ENCODE measurements at places on chromosomes 12 and 14. TPM values are rescaled to one million over a fixed set of nuclear protein-coding genes. Genes with fewer than 3 reads are reported as not detected.

The PUS7L gene
- 27.9 TPM for total RNA-seq

The TAS2R42 gene
- not detected for total RNA-seq

The GPD1 gene
- 0.36 TPM for total RNA-seq

The EEA1 gene
- total RNA-seq = 42.3 TPM

The GPX2 gene
- total RNA-seq = not detected

The IRAK3 gene
- 21.4 TPM for total RNA-seq

The CINP gene
- total RNA-seq = 70.3 TPM

The FAM90A1 gene
- total RNA-seq = not detected

The IGF1 gene
- 0.63 TPM for total RNA-seq

The SLC25A47 gene
- total RNA-seq = not detected

The HSPA2 gene
- 2.5 TPM for total RNA-seq

The ZDHHC22 gene
- total RNA-seq = not detected

The KRT85 gene
- not detected for total RNA-seq

The WNT1 gene
- total RNA-seq = not detected

The SRP54 gene
- total RNA-seq = 78.4 TPM

The TAS2R31 gene
- 13.6 TPM for total RNA-seq

The ARHGEF40 gene
- 71.9 TPM for total RNA-seq

The CD163L1 gene
- 0.08 TPM for total RNA-seq

The LRCOL1 gene
- total RNA-seq = not detected

The MYH6 gene
- not detected for total RNA-seq

The SNAPC1 gene
- 22.9 TPM for total RNA-seq

The EAPP gene
- 56.1 TPM for total RNA-seq

The TSPAN11 gene
- total RNA-seq = 2.0 TPM

The GLT1D1 gene
- not detected for total RNA-seq

The RPL10L gene
- not detected for total RNA-seq

The HOXC9 gene
- total RNA-seq = 0.65 TPM

The CFAP73 gene
- total RNA-seq = not detected

The EXOC3L4 gene
- 0.41 TPM for total RNA-seq

The CABP1 gene
- 0.54 TPM for total RNA-seq

The SOS2 gene
- 33.2 TPM for total RNA-seq

The OTX2 gene
- total RNA-seq = not detected

The ACOT6 gene
- not detected for total RNA-seq

The PTPRQ gene
- total RNA-seq = 32.1 TPM

The FAM222A gene
- total RNA-seq = 0.54 TPM

The KLRB1 gene
- total RNA-seq = not detected

The KRT79 gene
- total RNA-seq = not detected

The LRP1-AS gene
- total RNA-seq = not detected

The ALDH1L2 gene
- 41.5 TPM for total RNA-seq

The TMEM229B gene
- total RNA-seq = 0.81 TPM

The IFI27 gene
- total RNA-seq = 78.2 TPM

The SELPLG gene
- total RNA-seq = 1.5 TPM

The DNAJC22 gene
- 1.6 TPM for total RNA-seq

The CACNA1C gene
- 6.0 TPM for total RNA-seq

The ADAMTS20 gene
- not detected for total RNA-seq

The FLVCR2 gene
- 1.1 TPM for total RNA-seq

The TMEM30B gene
- total RNA-seq = 3.8 TPM

The DYNC1H1 gene
- total RNA-seq = 376 TPM

The DCAF5 gene
- 15.8 TPM for total RNA-seq

The SOAT2 gene
- not detected for total RNA-seq

The B4GALNT1 gene
- 6.9 TPM for total RNA-seq

The WSCD2 gene
- total RNA-seq = not detected

All from fibroblast of the aortic adventitia (primary cell).